Left kidney (tissue), 8 donors: ENCODE measurements at places on chromosomes 2 and 18. TPM values are rescaled to one million over a fixed set of nuclear protein-coding genes. Genes with fewer than 3 reads are reported as not detected.
A peak's percentile ranks its signal among the peaks of the same experiment; 100 is the strongest.

The SCYGR5 gene
- polyA plus RNA-seq = not detected

DNA sequence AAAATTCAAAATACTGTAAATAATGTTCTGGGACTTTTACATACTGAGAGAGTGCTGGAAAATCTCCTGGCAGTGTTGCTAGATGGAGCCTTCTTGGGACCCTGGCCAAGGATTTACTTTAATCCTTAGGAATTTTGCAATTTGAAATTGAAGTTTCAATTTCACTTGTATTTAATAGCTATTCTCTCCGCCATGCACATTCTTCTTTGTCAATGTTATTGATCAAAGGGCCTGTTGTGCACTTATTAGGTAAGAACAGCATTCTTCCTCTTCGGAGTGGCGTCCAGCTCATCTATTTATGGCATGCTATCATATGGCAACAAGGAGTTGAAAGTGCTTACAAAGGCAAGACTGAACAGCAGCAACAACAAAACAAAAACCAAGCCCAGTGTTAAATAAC is 40.1 kb upstream of the SOS1 start:
- no peak for DNase-seq

DNA sequence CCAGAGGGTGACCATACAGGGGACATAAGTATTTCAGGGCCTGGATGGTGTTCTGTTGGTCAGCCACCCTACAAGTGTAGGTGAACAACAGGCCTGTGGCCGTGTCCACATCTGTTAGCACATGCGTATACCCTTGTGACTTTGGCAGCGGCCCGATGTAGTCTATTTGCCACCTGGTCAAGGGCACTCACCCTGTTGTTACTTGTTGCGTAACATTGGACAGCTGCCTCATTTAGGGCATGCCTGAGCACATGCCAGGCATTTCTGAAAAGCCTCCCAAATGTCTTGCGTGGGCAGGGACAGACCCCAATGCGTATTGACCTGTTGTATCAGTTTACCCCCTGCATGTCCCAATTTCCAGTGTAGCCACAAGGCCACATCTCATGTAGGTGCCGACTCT is 235.0 kb downstream of the MBD5 start:
- DNase-seq = no peak

DNA sequence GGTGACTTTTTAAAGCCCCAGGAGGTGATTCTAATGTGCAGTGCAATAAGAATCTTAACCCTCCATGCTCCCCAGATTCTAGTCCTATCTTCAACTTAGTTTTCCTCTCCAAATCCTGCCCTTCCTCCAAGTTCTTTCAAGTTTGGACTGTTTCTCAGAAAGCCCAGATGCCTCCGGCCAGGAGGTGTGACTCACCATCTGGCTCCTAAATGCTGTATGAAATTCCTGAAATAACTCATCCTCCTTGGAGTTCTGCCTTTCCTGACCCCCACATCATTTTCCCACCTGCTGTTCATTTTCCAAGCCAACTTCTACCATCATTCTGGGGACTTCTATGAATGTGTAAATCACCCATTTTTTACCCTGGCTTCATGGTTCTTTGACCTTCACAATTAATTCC is 118.2 kb upstream of the NOL4 start:
- DNase-seq = no peak

GRCh38 chr2:130390460-130391057 is 34.7 kb downstream of the PTPN18 start:
- peak; percentile 18 for DNase-seq

DNA sequence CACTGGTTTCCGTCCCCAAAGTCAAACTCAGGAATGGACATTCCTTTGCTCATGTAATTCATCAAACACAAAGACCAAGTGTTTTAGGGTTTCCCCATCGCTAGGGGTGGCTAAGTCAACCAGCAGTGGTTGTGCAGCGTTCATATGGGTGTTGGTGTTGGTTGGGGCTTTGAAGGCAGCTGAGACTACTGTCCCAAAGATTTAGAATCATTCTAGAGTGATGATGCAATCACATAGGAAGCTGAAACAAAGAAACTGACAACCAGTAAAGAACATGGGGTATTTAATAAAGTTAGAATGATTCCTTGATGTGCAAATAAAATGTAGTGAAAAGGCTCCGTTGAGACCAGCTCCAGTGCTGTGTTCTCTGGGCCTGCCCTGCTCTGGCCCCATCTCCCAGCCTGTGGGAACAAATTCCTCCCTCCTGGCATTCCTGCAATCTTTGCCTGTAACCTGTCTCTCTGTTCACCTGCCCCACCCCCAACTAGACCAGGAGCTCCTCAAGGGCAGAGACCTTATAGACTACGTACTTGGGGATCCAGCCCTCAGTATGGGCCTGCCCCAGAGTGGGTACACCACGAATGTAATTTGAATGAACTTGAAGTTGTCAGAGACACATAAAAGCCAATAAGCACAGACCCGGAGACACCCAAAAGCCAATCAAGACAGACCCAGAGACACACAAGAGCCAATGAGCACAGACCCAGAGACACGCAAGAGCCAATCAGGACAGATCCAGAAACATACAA is 191.7 kb upstream of the TWIST2 start:
- no peak for DNase-seq
